Muscle of arm (tissue), 14 donors: ENCODE measurements at places on chromosomes 2 and 18. TPM values are rescaled to one million over a fixed set of nuclear protein-coding genes. Genes with fewer than 3 reads are reported as not detected.

- DNase-seq = no peak
Measured at GRCh38 chr2:200596774-200597570, 11.2 kb downstream of the AOX1 start.

GRCh38 chr18:2840521-2840920, 6.3 kb upstream of the EMILIN2 start:
- no peak for DNase-seq

The TET3 gene
- 9.5 TPM for polyA plus RNA-seq

GRCh38 chr2:113709022-113709421, 47.4 kb downstream of the SLC35F5 start:
- DNase-seq = no peak

The RND3 gene
- polyA plus RNA-seq = 139 TPM

GRCh38 chr2:128551435-128551834, 232.8 kb upstream of the HS6ST1 start:
- no peak for DNase-seq

GRCh38 chr18:59231114-59231513, 11.2 kb downstream of the GRP start:
- DNase-seq = no peak

DNA sequence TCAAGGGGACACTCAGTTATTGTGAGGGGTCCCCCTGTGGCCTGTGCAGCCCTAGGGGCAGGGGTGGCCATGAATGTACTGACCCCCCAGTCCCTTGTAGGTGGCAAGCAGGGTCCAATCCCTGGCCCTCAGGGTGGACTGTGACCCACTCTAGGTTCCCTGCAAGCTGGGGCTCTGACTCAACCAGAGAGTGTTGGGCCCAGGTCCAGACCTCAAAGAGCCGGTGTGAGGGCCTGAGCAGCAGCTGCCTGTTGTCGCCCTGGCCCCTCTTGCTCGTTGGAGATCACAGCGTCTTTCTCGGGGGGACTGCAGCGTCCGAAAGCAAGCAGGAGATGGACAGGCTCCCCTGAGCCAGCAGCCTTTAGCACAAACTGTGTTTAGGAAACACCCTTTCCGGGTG, 66.8 kb upstream of the ATG16L1 start:
- no peak for DNase-seq

- DNase-seq = peak; percentile 55
Measured at GRCh38 chr18:24736662-24737330, 276.4 kb downstream of the HRH4 start.

DNA sequence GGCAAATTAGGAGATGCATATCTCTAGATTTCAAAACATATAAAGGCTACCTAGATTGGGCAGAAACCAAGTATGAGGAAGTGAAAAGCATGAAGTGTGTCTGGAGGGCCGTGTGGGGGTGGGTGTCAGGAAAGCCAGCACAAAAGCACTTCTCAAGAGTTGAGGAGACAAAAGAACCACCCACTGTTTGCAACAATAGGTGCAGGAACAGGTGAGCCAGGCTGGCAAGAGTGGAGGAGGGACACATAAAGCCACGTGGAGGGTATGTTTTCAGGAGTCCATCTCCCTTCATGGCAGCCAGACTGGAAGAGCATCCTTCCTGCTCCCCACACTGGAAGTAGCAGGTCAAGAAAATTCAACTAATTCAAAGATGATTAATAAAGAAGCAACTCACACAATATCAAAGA, 96.4 kb downstream of the CERS6 start:
- no peak for DNase-seq

The SGPP2 gene
- polyA plus RNA-seq = 0.60 TPM

The ELOA2 gene
- not detected for polyA plus RNA-seq

The TMEM163 gene
- 2.0 TPM for polyA plus RNA-seq

The SERPINB4 gene
- not detected for polyA plus RNA-seq

The ONECUT2 gene
- 0.11 TPM for polyA plus RNA-seq

DNA sequence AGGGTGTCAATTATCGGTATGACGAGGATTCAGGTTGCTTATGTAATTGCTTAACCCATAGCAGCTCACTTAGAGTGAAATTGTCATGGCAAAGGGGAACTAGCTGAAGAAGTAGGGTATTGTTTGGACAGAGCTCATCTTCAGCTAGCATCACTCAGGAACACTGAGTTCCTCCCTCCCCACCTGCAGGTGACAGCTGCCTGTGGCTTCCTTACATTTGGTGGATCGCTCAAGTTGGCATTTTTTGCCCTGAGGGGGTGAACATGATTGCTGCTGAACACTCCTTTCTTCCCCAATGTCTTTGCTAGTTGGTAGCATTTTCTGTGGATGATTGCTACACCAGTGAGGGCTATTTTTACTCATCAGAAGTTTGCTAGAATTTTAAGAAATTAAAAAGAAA, 86.7 kb upstream of the THUMPD2 start:
- DNase-seq = no peak

DNA sequence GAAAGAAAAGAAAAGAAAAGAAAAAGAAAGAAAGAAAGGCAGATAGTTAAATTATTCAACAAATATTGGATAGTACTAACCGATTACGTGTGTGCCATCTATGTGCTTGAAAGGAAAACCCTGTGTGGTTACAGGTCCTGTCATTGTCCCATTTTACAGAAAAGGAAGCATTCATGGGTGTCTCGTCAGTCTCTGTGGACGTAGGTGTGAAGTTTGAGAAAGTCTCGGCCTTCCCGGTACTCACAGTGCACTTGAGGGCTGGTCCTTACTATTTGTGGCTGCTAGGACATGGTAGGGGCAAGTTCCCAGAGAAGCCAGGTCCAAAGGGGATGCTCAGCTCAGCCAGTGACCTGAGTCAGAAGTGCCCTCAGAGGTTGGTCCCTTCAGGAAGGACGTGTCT, 19.3 kb downstream of the SH3YL1 start:
- no peak for DNase-seq

The RNU2-63P gene
- polyA plus RNA-seq = not detected
